Activated CD4-positive, alpha-beta T cell treated with anti-CD3 and anti-CD28 coated beads, Interleukin-10, Interleukin-2, amounts not matched to agents 100 ng/mL and 50 ng/mL, durations not matched to agents 16 hours and 8 hours (primary cell): ENCODE measurements at places on chromosomes 7 and 10.
A peak's percentile ranks its signal among the peaks of the same experiment; 100 is the strongest.

DNA sequence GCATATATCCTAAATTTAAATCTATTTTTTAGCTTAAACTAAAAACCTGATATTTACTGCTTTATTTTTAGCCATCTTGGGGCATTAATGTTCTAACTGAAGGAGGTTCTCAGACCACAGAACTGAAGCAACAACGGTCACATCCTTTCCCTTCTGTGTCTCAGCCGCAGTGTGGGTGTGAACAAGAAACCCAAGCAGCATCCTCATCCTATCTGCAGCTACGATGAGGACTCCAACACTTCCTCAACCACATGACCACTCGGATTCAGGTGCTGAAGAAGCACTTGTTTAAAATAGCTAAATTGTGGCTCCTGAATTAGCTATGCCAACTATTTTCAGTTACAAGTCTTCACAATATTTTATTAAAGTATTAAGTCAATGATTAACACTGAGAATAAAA, 5.3 kb downstream of the ESYT2 start:
- peak; percentile 91 for DNase-seq

DNA sequence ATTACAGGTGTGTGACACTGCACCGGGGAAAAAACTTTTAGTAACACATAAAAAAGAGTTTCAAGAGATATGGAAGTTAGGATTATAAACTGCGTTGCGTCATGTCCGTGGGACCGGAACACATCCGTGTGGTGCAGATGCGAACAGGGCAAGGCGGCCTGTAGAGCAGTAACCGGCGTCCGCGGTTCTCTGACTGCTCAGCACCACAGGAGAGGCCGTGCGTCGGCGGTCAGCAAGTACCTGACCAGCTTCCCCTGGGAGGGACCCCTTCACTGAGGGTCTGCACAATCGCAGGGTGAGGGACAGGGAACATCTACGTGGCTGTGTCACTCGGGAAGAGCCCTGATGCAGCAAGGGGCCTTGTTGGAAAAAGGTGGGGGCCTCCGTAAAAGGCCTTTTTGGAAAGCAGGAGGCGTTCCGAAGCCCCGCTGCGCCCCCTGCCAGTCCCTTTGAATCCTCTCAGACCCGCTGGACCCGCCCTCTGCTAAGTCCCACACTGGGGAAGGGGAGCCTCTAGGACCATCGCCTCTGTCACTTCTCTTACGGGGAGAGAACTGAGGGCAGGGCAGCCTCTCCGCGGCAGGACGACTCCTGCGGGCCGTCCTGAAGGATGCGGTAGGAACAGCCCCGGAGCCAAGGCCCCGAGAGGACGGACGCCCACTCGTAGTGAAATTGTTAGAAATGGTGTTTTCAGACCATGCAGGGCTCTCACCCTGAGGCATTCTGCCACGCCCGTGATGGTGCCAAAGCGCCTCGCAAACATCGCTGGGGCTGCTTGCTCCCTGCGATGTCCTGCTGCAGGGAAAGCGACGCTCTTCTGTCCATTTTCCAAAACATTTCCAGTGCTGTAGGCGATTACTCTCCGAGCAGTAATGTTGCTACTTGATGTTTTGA, 771.6 kb upstream of the COBL start:
- no peak for DNase-seq

DNA sequence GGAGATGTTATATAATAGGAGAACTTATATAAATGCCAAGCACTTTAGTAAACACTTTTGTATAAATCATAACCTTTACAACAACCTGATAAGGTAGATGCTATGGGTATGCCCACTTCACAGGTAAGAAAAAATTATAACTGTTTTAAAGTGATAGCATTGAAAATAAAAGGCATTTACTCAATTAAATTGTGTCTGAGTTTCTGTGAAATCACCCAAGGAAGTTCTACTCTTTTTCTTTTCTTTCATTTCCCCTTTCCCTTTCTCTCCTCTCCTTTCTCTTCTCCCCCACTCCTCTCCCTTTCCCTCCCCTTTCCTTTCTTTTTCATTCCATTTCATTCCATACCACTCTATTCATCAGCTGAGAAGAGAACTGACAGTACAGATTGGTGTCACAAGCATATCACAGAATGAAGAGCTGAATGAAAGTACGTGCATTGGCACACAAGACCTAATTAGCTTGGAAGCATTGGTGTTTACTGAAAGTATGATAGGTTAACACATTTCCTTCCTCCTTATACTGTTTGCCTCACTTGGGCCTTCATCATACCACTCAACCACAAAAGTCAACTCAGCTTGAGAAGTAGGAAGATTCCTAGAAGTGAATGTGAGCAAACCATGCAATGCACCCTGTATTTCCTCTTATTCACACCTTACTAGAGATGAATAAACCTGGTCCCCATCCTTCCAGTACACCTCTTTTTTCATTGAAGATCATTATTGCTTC, 117.9 kb upstream of the AGR3 start:
- DNase-seq = peak; percentile 83

DNA sequence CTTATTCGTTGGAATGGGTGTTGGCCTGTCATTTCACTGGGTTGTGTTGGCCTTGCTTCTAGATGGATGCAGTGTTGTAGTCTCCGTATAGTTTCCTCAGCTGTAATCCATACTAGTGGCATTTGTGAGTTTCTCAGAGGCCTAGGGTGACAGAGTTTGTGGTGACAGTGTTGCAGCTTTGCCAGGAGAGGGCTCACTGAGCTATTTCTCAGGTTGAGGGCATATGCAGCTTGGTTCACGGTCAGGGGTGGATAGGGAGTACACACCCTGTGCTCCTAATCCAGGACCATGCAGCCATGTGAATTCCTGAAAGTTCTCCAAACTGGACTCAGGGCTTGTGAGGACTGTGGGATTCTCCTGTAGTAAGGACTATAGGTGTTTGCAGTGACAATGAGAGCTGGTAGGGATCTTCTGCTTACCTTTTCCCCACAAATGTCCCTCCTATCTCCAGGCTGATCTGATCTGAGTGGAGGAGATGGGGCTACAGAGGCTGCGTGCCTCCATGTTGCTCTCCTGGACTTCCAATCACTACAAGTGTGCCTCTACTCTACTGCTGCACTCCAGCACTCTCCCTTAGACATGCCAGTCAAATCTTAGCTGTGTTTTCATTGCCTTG, 229.0 kb downstream of the STK31 start:
- peak; percentile 39 for DNase-seq

DNA sequence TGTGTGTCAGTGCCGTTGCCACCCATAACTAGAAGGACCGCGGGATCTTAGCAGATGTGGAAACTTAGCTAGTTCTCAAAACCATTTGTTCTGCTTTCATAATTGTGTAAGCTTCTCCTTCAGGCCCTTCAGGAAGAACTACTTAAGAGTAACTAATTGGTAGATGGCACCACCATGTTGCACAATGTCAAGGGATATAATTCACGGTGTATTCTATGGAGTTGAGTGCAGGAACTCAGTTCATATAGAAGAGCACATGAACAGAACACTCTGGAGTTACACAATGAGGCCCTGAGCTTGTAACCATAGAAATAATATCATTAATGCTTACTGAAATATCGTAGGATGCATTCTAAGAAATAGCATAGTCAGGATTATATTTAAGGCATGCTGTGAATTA, 126.5 kb upstream of the GAD2 start:
- DNase-seq = no peak

DNA sequence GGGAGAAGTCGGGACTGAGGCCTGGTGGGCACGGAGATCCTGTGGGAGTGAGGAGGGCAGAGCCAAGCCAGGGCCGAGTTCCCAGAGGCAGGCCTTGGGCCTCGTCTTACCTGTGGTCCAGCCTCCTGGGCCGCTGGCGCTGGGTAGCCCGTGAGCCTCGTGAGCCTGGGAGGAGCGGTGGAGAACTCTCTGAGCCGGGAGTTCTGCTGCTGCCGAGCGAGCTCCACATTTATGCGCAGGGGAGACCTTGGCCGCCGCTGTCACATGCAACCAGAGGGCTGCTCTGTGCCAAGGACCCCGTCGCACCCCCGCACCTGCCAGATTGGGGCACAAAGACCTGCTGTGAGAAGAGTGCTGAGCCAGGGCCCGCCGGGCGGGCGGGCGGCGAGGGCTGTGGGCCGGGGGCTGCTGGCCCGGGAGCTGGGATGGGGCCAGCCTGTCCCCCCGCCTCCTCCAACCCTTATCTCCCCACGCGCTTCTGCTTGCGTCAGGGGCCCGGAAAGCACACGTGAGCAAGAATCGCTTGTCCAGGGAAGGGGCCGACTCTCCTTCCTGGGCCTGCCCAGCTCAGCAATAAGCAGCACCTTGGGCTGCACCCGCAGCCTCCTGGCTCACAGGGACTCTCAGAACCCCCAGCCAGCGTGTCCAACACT, 10.2 kb downstream of the VENTX start:
- DNase-seq = no peak

DNA sequence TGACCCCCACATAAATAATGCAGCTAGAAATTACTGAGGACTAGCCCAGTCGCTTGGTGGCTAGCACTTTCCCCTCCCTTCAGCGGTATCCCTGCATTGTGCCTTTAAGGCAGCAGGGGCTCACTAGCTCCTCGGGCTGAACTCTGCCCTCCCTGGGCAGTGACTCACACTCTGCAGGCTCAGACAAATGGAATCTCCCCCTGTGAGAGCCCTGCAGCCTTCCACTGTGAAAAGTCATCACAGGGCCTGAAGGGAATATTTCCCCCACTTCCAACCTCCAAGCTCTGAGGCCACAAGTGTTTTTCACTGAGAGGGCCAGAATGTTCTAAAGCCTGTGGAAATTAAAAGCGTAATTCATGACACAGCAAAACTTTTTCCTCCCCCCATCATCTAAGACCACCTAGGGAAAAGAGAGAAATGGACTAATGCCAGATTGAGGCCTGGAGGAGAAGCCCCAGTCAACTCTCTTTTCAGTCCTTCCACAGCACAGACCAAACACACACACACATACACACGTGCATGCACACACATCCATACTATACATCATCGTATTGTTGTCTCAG, 93.6 kb upstream of the COL1A2 start:
- DNase-seq = no peak

- DNase-seq = no peak
Measured at GRCh38 chr7:209906-210305, 17.5 kb downstream of the FAM20C start.

- DNase-seq = no peak
Measured at GRCh38 chr7:100543586-100543985, 4.6 kb downstream of the AGFG2 start.

DNA sequence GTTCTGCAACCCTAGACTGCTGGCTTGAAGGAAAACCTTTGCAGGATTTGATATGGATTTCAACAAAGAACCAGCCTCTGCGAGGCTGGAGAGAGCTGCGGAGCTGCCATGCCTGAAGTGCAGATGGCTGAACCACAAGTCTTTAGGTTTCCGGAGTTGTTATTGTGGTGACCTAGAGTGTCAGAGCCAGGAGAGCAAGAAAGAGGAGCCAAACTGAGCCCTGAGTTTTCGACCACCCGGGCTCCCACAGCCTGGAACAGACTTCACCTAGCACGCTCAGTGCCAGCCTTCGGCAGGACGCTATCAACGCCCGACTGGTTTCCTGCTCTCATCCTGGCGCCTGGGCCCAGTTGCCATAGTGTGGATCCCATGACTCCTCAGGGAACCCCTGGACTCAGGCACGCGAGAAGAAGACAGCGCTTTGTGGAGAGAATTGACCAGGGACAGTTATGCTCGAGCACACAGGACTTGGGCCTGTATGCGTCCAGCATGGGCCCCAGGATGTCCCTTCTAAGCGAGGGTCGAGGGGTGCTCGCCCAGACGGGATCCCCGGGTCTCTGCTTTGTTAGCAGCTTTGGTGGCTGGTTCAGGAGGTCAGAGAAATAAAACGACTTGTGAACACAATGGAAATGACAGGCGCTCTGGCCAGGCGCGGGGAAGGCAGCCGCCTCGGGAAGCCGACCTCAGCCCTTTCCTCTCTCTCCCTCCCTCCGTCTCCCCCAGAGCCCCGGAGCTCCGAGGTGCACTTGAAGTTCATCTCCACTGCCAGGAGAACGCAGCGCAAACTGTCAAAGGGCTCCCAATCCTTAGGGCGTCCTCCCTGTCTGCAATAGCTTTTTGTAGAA, 1.8 kb upstream of the GAD2 start:
- no peak for DNase-seq

DNA sequence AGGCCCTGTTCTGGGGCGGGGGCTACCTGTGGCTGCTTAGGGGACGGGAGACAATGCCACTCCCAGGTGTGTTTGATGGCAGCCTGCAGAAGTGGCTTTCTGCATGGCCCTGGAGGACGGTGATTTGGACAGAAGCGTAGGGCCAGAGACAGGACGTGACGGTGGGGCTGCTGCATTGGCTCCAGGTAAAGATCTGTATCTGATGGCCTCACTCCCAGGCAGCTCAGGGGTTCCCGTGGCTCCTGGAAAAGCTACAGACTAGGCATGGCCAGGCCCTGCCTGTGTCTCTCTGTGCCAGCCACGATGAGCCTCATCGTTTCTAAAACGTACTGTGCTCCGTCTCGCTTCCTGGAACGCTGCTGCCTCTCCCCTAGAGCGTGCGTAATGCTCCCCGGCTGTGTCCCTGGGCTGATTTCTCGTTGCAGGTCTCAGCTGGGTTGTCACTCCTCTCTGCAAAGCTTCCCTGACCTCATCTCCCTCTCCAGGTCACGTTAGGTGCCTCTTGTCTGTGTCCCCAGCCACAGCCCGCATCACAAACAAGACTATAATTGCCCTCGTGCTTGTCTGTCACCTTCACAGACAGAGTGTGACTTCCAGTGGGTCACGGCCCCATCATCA, 12.6 kb downstream of the GTF2IRD1 start:
- no peak for DNase-seq

DNA sequence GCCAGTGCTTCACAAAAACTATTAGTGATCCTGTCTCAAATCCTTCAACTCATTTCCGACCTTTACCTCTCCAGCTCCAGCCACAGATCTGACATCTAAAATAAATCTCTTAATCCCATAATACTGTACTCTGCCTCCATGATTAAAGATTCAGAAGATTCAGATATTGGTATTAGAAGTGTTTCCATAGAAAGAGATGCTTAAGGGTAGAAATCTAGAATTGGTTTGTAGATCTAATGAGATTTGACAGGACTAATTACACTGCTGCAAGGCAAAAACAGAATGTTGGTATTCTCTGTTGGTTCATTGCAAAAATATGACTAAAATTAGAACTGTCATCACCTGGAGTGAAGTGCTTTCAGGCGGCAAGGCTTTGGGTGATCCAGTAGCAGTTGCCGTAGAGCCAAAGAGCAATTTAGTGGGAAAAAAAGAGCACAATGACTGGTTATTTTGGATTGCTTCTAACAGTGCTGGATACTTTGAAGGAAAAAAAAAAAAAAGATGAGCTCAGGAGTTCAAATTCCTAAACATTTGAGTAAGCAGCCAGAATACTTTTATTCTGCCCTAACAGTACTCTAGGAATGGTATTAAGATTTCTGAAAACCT, 940.1 kb upstream of the SORCS1 start:
- DNase-seq = no peak

DNA sequence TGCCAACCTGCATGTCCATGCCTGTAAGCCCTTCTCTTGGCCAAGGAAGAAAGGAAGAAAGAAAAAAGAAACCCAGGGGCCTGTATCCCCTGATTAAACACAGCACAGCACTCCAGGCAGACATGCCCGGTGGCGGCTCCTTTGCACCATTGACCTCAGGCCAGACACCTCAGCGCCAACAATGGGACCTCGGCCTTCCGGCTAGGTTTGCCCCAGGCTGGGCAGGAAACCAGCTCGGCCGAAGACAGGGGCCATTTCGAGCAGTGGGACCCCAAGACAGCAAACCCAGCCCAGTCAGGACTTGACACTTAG, 2.8 kb downstream of the HOXA10 start:
- DNase-seq = no peak
